ENCODE measurements at places on chromosomes 3 and 15.

DNA sequence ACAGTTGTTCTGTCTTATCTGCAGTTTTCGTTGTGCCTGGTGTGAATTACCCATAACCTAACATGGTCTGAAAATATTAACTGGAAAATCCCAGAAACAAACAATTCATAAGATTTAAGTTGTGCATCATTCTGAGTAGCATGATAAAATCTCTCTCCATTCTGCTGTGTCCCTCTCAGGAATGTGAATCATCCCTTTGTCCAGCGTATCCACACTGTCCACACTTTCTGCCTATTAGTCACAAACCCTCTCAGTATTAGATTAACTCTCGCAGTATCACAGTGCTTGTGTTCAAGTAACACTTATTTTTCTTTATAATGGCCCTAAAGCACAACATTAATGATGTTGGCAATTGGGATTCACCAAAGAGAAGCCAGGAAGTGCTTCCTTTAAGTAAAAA, 203.2 kb downstream of the CGGBP1 start:
- no peak for DNase-seq

GRCh38 chr3:138389841-138390581, 41.6 kb downstream of the MRAS start:
- DNase-seq = no peak

DNA sequence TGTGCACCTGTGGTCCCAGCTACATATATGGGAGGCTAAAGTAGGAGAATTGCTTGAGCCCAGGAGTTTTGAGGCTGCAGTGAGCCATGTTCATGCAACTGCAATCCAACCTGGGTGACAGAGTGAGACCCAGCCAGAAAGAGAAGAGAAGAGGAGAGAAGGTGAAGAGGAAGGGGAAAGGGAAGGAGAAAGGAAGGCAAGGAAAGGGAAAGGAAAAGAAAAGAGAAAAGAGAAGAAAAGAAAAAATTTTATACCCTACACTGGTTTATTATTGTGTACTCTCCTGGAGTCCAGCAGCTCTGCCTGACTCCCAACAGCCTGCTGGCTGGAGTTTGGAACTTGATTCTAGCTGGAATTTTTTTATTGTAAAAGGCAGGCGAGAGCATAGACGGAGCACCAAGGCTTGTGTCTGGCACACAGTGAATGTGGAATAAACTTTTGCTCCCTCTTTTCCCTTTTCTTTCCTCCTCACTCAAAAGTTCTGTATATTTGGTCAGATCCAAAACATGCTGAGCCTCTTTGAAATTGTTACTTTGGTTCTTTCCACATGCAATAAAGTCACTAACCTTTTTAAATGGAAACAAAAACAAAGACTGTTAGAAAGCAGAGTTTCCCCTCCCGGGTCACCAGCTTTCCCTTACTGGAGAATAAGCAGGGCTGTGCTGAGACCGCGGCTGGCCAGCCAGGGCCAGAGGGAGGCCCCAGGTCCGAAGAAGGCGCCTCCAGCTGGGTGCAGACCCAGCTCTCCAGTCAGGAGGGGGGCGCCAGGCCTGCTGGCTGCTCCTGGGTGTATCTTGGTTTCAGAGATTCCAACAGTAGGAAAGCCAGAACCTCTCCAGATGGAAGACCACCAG, 9.9 kb downstream of the THSD4 start:
- no peak for DNase-seq

- no peak for DNase-seq
Measured at GRCh38 chr3:4828279-4829030, 150.8 kb upstream of the BHLHE40 start.
